ENCODE measurements at places on chromosomes 12 and 14.

GRCh38 chr12:12792421-12792820 is 7.0 kb downstream of the APOLD1 start:
- no peak for DNase-seq

- DNase-seq, result no peak
Observed at GRCh38 chr14:103241531-103241930, 92.5 kb upstream of the EIF5 start.

- no peak for DNase-seq
Observed at GRCh38 chr14:101457936-101458740, 103.2 kb upstream of the DIO3 start.

DNA sequence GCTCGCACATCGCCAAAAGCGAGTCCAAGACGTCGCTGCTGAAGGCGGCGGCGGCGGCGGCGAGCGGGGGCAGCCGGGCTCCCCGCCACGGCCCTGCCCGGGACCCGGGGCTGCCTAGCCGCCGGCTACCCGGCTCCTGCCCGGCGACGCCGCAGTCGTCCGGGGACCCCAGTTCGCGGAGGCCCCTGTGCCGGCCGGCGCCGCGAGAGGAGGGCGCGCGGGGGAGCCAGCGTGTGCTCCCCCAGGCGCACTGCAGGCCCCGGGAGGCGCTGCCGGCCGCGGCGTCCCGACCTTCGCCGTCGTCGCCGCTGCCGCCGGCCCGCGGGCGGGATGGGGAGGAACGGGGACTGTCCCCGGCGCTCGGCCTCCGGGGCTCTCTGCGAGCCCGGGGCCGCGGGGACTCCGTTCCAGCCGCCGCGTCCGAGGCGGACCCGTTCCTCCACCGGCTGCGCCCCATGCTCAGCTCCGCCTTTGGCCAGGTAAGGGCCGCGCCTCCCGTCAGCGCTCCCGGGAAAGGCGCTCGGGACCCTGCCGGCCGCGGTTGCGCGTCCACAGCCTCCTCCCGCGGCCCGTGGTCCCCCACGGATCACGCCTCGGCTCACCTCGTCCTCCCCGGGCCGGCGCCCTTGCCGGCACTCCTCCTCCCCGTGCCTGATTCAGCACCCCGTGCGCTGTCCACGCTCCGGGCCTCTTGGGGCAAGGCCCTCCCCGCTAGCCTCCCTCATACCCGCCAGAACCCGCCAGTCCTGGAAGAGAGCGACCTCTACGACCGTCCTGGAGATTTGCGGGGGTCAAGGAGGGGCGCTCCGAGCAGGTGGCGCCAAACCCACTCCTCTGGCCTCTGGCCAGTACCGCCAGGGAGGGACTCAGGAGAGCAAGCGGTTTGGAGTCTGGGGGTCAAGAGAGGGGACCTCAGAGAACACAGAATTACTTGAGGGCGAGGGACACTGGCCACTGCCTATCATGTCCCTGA is 721 bp downstream of the CABP1 start:
- DNase-seq, result peak; percentile 80

DNA sequence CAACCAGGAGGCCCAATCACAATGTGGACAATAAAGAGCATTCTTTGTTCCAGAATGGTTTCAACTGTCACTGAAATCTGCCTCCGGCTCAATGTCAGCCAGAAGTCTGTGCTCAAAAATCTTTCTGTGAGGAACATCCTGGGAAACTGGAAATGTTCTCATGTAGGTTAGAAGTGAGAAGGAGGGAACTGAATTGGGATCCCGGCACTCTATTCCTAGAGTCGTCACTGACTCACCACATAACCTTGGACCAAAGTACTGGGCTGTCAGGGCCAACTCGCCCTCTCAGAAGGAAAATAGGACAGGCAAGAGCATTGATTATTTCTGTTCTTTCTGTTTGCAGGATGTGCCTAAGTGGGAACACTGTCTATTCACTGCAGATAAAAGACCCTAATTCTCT is 57.6 kb downstream of the PRKAB1 start:
- no peak for DNase-seq

- no peak for DNase-seq
Observed at GRCh38 chr14:29925736-29926135, 1.9 kb downstream of the PRKD1 start.

DNA sequence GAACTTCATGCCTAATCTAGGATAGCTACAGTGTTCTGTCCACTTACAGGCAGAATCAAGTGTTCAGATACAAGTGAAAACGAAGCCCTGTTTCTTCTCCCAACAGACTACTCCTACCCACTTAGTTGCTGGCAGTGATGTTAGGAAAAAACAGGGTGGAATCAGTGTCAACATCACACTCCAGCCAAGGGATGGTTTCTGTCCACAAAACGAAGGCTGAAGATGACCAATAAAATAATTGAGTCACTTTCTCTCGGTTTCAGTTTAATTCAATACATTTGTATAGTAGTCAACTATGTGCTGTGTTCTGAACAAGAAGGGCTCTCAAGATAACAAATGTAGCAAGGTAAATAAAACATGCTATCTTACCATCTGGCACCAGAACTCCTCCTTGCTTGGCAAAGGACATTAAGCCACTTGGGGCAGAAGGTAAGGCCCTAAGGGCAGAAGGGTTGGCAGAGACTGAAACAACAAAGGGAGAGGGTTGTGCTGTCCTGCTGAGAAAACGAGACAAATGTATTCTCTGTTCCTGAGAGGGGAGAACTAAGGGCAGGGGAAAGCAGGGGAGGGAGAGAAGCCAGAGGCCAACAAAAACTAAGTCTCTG is 393.6 kb downstream of the DPF3 start:
- no peak for DNase-seq

DNA sequence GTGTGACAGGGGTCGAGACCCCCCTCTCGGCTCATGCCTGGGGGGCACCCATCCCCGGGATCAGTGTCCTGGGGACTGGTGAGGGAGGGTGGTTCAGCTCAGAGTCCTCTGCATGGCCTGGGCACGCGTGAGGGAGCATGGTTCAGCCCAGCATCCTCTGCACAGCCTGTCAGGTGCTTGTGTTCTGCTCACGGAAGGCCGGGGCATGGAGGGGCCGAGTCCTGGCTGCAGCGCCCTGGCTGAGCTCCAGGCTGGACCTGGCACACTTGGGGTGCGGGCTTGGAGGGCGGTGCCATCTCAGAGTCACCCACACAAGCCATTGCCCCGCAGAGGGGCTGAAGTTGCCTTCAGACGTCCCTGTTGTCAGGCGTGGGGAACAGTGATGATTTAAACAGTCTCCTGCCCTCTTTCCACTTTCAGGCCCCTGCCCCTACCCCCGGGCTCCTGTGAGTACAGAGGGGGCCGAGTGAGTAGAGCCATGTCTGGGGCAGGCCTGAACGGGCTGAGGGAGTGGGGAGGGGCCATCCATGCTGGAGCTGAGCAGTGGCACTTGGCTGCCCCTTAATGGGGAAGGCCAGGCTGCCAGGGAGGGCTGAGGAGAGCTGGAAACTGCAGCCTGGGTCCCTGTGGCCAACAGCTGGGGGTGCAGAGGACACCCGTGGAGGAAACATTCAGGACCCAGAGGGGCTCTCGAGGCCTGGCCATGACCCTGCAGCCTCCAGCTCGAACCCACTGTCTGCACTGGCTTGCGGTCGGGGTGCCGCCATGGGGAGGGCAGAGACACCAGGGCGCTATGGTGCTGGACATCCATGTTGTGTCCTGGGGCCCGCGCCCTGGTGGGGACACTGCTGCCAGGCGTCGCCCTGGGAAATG is 22.5 kb downstream of the FBRSL1 start:
- no peak for DNase-seq

DNA sequence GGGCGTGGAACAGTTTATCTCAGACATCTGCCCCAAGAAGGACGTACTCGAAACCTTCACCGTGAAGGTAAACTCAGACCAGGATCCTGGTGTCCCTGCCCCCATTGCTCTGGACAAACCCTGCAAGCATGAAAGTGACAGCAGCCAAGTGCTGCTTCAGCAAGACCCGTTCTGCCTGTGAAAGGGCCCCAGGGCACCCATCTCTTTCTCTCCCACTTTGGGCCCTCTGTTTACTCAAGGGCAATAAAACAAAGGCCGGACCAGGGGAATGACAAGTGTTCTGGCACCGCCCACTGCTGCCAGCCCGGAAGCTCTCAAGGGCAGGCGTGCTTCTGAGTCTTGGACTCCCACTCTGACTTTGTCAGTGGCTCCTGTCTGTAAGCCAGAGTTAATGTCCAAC is 35.3 kb downstream of the CD9 start:
- DNase-seq, result no peak

DNA sequence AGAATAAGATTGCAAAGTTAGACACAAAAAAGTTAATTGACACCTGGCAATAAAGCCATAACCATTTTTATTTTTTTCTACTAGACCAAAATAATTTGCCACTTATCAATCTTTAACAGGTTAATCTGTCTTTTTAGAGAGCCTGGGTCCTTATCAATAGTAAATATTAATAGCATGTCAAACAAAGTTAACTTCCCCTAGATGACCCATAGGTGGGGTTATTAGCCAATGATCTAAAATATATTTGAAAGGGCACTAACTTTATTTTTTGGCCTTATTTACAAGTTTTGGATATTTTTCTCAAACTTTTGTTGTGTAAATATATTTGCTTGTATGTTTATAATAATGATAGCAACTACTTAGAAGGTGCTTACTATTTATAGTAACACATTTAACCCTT is 3.9 kb downstream of the ANKRD33 start:
- DNase-seq, result no peak

- DNase-seq, result no peak
Observed at GRCh38 chr12:92098594-92099380, 46.9 kb downstream of the BTG1 start.

DNA sequence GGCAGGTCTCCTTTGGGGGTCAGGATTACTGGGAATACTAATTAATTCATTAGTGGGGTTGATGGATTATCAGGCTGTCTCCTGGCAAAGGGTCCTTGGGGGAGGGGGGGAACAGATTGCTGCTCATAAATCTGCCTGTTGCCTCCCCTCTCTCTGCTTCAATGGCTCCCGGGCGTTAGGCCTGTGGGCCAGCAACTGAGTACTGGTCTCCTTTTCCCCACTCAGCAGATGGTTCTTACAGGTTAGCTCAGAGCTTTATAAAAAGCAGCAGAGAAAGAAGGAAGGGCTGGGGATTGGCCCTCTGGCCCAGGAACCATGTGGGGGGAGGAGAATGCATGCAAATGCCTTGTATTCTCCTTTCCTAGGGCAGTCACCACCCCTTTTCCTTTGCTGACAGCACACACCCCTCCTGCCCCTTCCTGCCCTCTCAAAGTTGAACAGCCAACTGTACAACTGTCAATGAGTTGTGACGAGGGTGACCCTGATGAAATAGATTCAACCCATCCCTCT is 2.3 kb upstream of the NEUROD4 start:
- DNase-seq, result no peak

GRCh38 chr14:101072531-101072930 is 169.0 kb upstream of the RTL1 start:
- DNase-seq, result peak; percentile 33

DNA sequence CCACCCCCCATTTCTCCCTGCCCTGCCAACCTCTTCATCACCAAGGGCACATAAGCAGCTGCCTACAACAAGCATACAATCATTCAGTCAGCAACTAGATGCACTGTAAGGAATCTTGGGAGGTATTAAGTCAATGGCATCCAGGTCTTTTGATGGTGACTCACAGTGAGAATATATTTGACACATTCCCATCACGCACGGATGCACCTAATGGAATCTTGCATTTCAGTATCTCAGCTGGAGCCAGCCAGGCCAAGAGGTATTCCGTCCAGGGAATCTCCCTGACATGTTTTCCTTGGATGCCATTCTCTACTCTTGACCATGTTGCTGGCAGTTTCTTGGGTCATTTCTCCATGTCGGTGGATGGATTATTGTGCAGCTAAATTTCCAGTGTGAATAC is 73.9 kb upstream of the CAPRIN2 start:
- DNase-seq, result no peak

DNA sequence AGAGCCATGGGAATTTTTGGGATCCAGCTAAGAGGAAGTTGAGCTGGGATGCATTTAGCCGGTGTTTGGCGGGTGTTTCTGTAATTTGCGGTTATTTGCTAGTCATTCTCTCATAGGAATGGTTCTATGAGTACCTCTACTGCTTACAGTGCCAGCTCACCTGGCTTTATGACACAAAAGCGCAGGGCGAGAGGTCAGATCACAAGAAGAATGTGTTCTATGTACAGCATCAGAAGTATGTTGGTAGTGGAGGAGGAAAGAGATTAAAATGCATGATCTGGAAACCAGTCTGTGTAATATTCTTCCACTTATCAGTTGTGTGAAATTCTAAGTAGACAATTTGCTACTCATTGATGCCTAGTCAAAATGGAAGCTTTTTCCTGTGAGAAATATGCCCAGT is 173.3 kb downstream of the ADCK1 start:
- DNase-seq, result no peak

GRCh38 chr12:72230589-72230988 is 41.6 kb upstream of the TRHDE start:
- DNase-seq, result no peak

DNA sequence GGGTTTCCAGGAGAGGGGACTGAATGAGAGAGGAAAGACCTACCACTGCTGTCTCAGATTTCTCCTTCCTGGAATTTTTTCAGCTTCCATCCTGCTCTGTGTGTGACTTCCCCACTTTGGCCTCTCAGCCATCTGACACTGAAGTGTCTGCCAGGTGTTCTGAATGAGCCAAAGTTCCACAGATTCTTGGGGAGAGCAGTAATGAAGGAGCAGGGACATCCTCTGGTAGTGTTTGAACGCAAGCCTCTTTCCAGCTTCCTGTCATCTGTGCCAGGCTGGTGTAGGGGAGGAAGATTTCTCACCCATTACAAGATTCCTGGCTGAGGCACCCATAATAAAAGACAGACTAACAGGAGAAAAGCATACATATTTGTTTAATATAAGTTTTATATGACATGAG is 141.7 kb upstream of the NRXN3 start:
- no peak for DNase-seq

DNA sequence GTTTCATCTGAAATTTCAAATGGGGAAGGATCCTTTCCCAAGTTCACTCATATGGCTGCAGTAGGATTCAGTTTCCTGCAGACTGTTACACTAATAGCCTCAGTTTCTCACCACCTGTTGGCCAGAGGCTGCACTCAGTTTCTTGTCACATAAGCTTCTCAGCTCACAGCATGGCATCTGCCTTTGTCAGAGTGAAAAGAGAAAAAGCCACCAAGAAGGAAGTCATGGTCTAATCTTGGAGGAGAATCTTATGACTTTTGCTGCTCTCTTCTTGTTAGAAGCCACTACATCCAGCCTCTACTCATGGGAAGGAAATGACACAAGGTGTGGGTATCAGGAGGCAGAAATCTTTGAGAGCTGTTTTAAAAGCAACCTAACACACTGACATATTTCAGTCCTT is 39.4 kb upstream of the BTG1 start:
- no peak for DNase-seq

- peak; percentile 63 for DNase-seq
Observed at GRCh38 chr12:113980537-113981337, 14.6 kb upstream of the RBM19 start.

GRCh38 chr14:69716478-69717187 is 50.3 kb upstream of the SRSF5 start:
- DNase-seq, result no peak

DNA sequence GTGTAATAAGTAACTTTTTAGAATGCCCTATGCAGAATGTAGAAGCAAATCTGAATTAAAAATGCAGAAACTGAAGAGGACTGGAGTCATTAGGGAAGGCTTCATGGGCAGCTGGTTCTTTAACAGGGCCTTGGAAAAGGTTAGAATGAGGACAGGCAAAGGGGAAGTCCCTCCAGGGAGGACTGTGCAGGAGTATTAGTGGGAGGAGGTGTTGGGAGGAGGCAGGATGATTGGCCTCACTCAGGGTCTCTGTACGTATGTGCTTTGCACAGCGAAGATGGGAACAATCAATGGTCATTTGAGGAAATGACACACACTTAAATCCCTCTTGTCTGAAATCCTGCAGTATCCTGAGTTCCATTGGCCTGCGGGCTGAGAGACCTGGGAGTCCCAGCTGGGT is 119.7 kb downstream of the PTCSC3 start:
- no peak for DNase-seq

- DNase-seq, result no peak
Observed at GRCh38 chr14:58947814-58948445, 240.5 kb upstream of the DAAM1 start.
